ENCODE measurements at places on chromosomes 6 and 20.

DNA sequence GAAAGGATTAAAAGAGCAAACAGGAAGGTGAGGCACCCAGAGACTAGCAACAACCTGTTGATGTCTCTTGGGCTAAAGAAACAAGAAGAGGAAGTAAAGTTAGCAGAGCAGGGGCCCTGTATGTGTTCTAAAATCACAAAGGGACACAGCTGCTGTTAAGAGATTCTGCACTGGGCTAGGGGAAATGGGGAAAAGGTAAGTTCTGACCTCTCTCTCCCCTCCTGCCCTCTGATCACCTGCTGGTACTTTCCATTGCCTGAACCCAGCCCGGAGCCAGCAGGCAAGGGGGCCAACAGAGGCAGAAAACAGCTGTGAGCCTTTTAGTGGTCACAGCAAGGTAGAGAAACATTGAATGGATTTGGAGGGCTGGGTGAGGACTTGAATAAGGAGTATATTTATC, 13.5 kb upstream of the CNR1 start:
- no peak for DNase-seq

DNA sequence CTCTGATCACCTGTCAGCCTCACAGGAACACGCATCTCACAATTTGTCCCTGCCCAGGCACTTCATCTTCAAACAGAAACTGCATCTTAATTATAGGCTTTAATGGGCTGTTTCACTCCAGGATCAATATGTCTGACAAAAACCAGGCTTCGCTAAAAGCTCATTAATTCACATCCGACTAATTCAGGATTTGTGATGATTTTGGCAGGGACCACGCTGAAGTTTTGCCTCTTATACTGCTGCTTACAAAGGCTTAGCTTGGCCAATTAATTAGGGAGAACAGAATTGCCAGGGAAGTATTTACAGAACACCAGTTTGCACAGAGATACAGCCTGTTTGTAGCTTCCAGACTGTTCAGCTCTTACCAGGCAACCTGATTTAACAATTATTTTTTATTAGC, 541.0 kb upstream of the SPTLC3 start:
- no peak for DNase-seq

GRCh38 chr20:19659448-19659847, 98.6 kb upstream of the RIN2 start:
- no peak for DNase-seq

DNA sequence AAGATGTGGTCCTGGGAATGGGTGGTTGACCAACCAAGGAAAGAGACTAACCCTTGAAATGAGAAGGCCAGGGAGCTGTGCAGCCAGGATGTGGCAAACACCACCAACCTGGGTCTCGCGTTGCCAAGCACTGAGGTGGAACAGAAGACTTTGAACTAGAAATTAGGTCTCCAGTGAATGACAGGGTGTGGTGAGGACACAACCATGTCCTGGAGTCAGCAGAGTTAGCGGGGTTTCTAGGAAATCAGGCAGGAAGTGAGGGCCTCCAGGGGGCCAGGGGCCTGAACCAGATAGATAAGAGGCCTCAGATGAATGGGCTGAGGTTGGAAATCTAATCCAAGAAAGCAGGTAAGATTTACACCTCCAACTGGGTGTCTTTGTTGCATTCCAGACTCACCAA, 353.3 kb upstream of the ARID1B start:
- no peak for DNase-seq

- DNase-seq: no peak
Observed at GRCh38 chr20:51428401-51429143, 113.9 kb downstream of the NFATC2 start.

- no peak for DNase-seq
Observed at GRCh38 chr20:10924644-10925201, 250.9 kb upstream of the JAG1 start.

GRCh38 chr20:51570739-51571459, 28.4 kb upstream of the NFATC2 start:
- DNase-seq: no peak

DNA sequence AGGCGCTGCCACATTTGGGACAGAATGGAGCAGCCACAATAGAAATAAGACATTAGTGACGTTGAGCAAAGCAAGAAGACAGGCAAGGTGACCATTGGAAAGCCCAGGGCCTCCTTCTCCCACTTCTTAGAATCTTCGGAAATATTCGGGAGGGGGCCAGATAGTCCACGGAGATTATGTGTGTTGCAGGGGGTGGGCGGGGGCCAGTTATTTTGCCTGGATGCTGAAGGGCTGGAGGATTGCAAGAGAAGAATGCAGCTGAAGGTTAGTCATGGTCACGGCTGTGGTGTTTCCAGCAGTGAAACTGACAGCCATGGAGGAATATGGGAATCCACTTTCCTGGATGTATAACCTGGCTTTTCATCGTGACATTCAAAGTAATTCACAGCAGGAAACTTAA, 88.6 kb downstream of the CDH26 start:
- DNase-seq: no peak

DNA sequence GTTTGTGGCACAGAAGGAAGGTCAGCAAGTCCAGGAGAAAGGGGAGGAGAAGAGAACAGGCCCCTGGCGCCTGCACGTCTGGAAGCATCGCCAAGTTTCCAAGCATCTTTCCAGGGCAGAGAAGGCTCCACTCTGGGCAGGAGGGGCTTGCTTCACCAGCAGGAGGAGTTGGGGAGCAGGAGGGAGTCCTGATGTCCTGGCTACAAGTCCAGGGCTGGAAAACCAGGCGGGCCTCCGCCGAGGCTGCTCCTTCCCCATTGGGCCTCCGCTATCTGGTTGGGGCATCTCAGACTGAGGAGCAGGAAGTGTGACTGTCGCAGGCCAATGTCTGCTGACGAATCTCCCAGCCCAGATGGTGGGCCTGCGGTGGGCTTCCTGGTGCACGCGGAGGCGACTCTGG, 421.9 kb downstream of the PREX1 start:
- DNase-seq: no peak

DNA sequence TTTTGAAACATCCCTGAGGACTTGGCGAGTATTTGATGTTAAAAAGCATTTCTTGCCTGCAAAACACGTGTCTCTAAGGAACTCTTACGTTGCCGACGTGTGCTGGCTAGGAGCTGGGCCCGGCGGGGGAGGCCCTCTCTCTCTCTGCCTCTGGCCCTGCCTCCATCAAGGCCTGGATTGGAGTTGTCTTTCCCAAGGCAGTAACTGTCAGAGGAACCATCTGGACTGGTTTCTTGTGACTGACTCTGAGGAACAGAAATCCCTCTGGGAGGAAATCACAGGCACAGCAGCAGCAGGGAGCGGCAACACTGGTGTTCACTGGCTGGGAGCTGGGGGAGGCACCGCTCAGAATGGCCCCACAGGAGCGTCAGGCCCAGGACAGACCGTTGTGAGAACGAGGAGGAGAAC, 244.2 kb downstream of the NRN1 start:
- DNase-seq: no peak

DNA sequence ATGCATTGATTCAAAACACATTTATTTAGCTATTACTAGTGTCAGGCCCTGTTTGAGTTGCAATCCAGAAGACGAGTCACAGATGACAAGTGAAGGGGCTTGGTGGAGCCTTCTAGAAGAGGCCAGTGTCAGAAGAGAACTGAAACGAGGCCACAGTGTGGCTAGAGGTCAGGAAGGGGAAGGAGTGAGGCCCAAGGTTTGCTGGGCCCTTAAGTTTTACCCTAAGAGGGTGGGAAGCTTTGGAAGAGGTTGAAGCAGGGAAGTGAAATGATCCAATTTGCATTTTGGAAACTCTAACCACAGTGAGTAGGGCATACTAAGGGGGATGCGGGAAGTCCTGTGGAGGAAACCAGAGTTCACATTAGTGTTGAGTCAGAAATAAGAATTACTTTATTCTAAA, 25.0 kb downstream of the TTK start:
- no peak for DNase-seq

- DNase-seq: no peak
Observed at GRCh38 chr6:97280766-97281165, 2.2 kb downstream of the MMS22L start.

- DNase-seq: peak; percentile 99
Observed at GRCh38 chr20:35771689-35772562, at the start of gene PHF20. PHF20 (plus strand) TSS chr20:35772015; CDS start chr20:35801523, 29,508 bp downstream.

GRCh38 chr20:57592263-57593092, 27.7 kb downstream of the ZBP1 start:
- DNase-seq: no peak

DNA sequence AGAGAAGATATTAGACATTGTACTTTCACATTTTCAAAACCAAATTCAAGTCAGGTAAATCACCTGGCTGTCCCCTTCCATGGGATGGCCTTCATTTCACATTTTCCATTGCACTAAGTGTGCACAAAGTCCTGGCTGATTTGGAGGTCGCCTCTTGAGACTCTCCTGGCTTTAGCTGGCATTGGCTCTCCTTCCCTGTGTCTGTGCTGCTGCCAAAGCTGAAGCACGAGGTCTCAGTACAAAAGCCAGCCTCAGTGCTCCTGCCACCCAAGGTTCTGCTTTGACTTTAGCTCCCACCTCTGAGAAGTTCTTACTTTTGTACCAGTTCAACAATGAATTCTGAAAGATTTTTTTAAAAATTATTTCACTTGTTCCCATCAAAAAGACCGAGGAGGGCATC, 289.2 kb upstream of the CNR1 start:
- DNase-seq: no peak

DNA sequence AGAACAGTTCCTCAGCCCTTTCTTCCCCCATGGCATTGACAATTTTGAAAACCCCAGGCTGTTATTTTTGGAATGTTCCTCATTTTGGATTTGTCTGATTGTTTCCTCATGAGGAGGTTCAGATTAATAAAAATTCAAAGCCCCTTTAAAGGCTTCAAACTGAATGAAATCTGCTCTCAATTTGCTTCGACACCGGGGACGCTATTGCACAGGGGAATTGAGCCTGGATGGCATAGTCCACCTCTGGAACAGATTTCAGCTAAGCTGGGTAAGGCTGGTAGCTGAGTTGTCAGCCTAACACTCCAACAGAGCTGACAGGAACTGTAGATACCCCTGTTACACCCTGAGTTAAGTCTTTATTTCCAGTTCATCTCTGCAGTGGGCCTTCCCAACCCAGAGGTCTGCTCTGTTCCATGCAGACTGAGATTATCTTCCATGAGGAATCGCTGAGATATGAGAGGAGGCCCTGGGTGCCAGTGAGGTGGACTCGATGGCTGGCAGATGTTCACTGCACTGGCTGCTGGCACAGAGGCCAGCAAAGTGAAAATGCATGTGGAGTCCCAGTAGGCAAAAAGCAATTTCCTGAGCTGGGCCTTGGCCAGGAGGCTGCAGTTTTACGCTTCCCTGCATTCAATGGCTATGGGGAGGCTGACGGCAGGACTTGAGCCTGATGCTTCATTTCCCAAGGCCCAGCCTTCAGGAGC, 73.3 kb upstream of the PAX1 start:
- DNase-seq: no peak

DNA sequence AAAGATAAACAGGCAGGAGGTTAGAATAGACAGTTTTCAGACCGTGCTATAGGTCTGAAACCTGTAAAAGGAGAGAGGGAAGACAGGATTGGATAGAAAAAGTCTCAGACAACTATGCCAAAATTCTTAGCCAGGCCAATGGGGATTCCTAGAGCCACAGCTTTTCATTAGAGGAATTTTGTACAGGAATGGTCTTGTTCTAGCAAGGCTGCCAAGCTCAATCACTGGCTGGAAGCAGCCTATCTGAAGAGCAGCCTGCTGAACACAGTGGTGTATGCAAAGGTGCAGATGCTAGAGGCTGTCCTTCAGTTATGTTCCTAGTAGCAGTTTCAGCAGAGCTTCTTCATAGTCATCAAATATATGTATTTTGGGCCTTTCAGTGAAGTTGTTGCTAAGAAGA, 313.1 kb downstream of the GRIK2 start:
- DNase-seq: no peak

GRCh38 chr6:157811476-157812173, 11.4 kb upstream of the SNX9 start:
- DNase-seq: no peak

DNA sequence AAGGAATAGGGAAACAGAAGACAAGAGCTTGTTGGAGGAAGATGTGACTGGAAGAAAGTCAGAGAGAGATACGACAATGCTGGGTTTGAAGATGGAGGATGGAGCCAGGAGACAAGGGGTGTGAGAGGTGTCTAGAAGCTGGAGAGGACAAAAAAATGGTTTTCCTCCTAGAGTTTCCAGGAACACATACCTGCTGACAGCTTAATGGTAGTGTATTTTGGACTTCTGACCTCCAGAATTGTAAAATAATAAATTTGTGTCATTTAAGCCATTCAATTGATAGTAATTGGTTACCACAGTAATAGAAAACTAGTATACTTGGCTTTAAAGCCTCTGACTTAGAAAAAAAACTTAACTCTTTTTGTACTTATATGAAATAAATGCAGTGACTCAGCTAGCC, 3.6 kb downstream of the AIG1 start:
- DNase-seq: no peak

DNA sequence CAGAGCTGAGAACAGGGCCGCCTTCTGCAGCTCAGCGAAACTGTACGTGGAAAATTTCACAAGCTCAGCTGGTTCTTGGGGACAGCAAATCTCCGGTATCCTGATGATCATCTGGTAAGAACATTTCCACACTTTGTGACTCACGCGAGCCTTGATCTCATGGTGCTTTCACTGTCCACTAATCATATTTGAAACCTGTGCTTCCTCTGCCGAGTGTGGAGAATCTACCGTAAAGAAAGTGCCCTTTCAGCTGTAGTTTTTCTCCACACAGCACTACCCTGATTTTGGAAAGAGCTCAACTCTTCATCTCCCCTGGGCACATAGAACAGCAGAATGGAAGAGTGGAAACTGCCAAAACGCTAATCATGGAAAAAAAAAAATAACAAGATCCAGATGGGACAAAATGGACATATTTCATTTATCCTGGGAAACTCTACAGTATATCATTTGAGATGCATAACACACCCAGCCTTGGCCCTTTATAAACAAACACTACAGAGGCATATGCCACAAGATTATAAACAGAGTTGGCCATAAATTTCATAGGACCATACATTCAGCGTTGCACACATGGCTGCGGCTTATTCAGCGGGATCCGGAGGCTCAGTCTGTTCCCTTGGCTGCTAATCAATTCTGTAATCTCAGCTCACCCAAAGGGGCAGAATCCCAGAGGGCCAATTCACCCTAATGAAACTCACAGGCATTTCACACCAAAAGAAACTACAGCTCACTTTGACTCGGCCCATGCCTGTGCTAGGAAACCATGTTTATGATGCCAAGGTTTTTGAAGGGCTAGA, 434.5 kb downstream of the HDGFL1 start:
- DNase-seq: no peak

- DNase-seq: no peak
Observed at GRCh38 chr6:99940582-99940981, 53.4 kb downstream of the MCHR2 start.

Measured in activated CD8-positive, alpha-beta memory T cell treated with anti-CD3 and anti-CD28 coated beads for 1 hour (primary cell).